Fibroblast of skin of back (primary cell): ENCODE measurements at places on chromosomes 16 and 17.

- DNase-seq: no peak
These were observed 184.4 kb downstream of the SNX29 start for GRCh38 chr16:12160815-12161550.

DNA sequence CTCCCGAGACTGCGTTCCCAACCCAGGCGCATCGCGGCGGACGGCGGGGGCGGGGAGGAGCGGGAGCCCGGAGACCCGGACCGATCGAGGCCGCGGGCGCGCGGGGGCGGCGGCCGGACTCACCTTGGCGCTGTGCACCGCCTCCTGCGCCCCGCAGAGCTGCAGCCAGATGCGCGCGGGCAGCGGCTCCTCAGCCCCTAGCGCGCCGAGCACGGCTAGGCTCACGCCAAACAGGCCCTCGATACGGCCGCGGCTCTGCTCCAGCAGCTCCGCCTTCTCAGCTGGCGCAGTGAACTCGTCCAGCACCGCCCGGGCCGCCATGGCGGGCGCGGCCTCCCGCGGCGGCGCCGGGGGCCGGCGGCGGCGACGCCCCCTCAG, 339 bp downstream of the N4BP1 start:
- no peak for DNase-seq

DNA sequence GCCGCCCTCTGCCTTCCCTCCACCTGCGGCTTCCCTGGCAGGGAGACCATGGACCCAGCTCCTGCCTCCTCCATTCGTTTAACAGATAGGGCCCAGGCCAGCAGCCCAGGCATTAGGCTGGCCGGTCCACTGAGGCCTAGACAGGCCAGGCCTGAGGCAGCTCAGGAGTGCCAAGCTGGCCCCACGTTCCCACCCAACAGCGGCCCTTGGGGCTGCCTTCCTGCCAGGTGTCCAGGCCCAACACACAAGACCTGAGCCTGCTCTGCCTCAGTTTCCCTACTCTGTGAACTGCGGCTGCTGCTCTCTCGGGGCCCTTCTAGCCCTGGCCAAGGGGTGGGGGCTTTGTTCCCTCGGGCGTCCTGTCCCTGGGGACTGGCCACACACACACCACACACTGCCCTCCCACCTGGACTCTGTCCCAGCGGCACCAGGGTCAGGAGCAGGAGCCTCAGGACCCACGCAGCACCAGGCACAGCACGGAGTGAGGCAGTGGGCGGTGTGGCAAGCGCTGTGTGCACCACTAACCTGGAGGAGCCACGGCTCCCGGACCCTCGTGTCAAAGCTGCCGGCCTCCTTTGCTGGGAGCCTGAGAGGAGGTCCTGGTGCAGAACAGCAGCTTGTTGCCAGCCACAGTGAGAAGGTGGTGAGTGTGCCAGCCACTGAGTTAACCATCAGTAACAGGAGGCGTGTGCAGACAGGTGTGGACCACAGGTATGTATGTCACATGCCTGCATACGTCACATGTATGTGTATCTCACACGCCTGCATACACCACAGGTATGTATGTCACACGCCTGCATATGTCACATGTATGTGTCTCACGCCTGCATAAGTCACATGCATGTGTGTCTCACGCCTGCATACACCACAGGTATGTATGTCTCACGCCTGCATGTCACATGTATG, 14.6 kb upstream of the CDH15 start:
- no peak for DNase-seq

DNA sequence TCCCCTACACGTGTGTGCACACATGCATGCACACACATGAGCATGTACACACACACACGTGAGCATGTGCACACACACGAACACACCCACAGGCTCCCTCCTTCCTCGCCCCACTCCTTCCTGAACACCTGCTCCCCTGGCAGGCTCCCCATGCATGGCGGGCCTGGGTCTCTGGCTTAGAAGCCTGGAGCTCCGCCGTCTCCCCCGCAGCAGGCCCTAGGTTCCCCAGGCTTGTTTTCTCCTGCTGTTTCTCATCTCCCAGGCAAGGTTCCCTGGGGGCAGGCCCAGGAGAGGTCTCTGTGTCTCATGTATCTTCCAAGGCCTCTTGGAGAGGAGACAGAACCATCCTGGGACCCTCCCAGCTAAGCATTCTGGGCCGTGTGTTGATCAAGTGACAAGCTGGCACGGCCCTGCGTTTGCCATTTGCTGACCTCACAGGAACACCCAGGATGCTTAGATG, 202.3 kb upstream of the CIBAR2 start:
- no peak for DNase-seq
